ENCODE measurements at places on chromosomes 4 and X. TPM values are rescaled to one million over a fixed set of nuclear protein-coding genes. Genes with fewer than 3 reads are reported as not detected.

Gene POLA1
- polyA plus RNA-seq = 17.7 TPM

DNA sequence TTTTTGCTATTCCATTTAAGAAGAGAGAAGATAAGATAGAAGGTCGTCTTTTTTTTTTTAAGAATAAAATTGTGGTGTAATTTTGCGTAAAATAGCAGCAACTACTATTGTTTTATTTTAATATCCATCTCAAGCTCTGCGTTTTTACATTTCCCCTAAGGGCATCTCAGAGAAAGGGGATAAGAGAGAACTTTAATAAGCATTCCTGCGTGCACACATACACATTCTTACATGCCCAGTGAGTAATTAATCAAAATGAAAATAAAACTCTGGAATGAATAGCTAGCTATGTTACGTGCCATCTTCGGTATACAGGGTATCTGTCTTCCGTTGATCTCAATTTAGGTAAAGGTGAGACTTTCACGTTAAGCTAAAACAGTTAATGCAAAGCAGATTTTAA lies 200.3 kb upstream of the TENM3 start:
- no peak for DNase-seq

DNA sequence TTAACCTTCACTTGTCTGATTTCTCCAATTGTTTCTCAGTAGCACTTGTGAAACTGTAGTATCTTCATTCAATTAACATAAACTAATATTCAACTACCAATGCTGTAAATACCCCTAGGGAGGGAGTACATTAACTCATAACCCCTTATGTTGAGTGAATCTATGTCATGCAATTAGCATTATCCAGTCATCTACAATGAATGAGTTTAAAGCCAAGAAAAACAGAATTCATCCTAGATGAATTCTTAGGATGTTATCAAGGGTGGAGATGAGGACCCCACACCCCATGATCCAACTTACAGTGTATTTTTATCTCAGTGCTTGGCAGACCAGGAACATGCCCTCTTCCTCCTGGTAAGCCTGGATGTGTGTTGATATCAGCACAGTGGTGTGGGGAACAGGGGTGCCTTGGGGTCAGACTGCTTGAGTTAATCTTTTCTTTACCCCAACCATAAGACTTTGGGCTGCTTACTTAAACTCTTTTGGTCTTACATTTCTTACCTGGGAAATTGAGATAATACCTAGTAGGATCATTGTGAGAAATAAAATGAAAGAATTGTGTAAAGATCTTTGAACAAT lies 62.1 kb upstream of the SCOC start:
- no peak for DNase-seq

GRCh38 chr4:83149865-83150652 lies 35.5 kb upstream of the PLAC8 start:
- no peak for DNase-seq

Gene PNMA6A
- polyA plus RNA-seq = 16.5 TPM

Gene CXCL5
- 0.07 TPM for polyA plus RNA-seq

Gene SASH3
- polyA plus RNA-seq = 1.7 TPM

GRCh38 chr4:184148738-184149637 lies 68.7 kb downstream of the ENPP6 start:
- no peak for DNase-seq

- DNase-seq = no peak
These were observed 807 bp downstream of the SEL1L3 start for GRCh38 chr4:25861951-25862410.

- DNase-seq = no peak
These were observed 84.9 kb downstream of the KDM6A start for GRCh38 chrX:44957848-44958247.

Gene NAP1L2
- 1.8 TPM for polyA plus RNA-seq

GRCh38 chrX:50747471-50747900 lies 66.5 kb downstream of the SHROOM4 start:
- DNase-seq = no peak

Data from renal pelvis (tissue), 12 donors.